ENCODE measurements at places on chromosomes 5 and 9.

DNA sequence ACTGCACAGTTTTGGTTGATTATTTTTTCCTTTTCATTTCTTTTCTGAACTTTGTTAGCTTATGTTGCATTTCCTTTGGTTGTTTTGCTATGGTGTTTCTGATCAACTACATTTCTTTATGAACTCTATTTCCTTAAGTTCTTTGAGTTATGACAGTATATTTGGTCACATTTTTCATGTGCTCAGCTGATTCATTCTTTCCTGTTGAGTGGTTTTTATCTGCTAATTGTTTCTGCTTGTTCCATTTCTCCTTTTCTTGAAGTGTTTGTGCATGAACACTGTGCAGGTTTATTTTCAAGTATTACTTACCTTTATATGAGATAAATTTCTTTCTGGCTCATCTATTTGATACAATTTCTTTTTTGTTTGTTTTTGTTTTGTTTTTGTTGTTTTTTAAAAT lies 50.9 kb upstream of the MACIR start:
- peak; percentile 54 for DNase-seq

GRCh38 chr9:136237486-136238341 lies 7.9 kb downstream of the QSOX2 start:
- no peak for DNase-seq

GRCh38 chr5:44257221-44257620 lies 132.0 kb downstream of the FGF10 start:
- no peak for DNase-seq

- no peak for DNase-seq
Observed at GRCh38 chr9:3947859-3948438, 351.9 kb downstream of the GLIS3 start.

DNA sequence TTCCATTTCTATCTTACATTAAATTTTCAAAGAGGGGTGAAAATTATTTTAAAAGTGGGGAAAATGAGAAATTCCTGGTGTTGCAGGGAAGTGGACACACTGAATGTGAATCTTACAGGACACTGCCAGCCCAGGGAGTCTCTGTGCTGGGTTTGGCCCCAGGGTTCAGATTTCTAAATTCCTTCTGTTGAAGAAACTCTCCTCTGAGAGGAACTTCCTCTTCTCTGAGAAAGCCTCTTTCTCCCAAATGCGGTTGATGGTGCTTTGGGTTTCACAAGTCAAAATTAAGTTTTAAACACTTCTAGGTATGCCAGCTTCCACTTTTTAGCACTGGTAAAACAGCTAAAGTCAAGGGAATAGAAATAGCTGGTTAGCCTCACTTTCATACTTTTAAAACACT lies 317.9 kb upstream of the ITGA1 start:
- peak; percentile 14 for DNase-seq

GRCh38 chr5:115396081-115396480 lies 99.6 kb upstream of the CCDC112 start:
- DNase-seq = no peak
